ENCODE measurements at places on chromosomes 7 and 10. TPM values are rescaled to one million over a fixed set of nuclear protein-coding genes. Genes with fewer than 3 reads are reported as not detected.

Gene SYT15B
- 1.8 TPM for total RNA-seq

Gene UMAD1
- total RNA-seq, result 14.4 TPM

Gene KCNIP2
- total RNA-seq, result 568 TPM

Gene EMX2
- total RNA-seq, result 0.42 TPM

Gene ZNF282
- 14.5 TPM for total RNA-seq

Gene PRTFDC1
- 9.1 TPM for total RNA-seq
